Caudate nucleus (tissue), 63 donors: ENCODE measurements at places on chromosomes 12 and 14.

DNA sequence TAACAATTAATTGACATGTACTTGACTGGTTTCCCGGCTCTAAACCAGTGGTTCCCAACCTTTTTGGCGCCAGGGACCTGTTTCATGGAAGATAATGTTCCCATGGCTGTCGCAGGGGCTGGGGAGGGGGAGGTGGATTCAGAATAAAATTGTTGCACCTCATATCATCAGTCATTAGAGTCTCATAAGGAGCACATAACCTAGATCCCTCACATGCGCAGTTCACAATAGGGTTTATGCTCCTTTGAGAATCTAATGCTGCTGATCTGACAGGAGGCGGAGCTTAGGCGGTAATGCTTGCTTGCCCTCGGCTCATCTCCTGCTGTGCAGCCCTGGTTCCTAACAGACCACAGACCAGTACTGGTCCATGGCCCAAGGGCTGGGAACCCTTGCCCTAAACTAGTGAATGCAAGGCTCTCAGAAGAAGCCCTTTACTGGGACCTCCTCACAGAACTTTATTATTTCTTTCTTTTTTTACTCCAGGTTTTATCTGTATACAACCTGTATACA, 86.4 kb upstream of the SINHCAF start:
- DNase-seq, result no peak

GRCh38 chr12:42484996-42485395, 104.5 kb downstream of the PRICKLE1 start:
- DNase-seq, result no peak

- no peak for DNase-seq
These were observed 48.2 kb upstream of the MANSC4 start for GRCh38 chr12:27828196-27828595.

GRCh38 chr14:65966188-65966587, 520.0 kb upstream of the CCDC196 start:
- no peak for DNase-seq

DNA sequence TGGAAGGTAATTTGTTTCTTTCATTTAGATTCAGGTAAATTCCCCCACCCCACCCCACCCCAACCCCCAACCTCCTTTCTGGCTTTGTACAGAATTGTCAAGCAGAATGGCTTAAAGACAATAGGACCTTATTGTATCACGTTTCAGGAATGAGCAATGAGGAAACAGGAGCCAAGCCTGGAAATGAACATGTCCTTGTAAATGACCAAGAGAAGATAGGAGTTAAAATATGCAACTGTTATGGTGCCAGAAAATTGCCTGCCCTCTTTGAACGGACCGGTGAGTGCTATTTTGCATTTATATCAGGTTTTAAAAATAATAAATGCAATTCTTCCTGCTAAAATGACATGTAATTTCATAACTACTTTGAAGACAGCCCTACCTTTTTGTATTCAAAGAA, 141.6 kb upstream of the PELI2 start:
- no peak for DNase-seq

DNA sequence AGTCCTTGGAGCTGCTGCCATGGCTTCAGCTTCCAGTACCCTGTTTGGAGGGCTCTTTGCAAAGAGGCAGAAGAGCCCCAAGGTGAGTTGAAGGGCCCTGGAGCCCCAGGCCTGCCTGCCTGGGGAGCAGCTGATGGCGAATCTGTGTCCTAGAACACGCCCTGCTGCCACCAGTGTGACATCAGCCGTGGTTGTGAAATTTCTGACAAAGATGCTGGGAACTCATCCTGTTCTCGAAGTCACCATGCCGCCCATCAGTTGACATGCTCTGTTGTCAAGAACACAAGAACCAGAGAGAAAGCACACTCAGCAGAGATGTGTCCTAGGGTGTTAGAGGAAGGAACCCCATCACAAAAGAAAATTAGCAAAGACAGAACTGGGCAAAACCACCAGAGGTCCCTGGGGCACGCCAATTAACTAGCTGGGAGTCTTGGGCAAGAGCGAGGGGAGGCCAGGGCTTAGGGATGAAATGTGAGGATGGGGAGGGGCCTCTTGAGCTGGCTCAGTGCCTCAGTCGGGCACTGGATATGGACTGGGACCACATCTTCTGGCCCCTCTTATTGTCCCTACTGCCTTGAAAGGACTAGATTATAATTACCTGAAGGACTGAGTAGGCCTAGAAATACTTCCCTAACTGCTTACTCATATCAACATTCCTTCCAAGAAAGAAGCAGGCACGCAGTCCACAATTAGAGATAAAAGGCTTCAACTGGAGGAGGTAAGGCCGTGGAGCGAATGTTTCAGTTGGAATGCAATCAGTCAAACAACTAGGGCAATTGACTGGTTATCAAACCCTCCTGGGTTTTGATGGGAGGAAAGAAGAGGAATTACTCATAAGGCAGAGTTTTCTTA, 163.1 kb downstream of the CACNA1C start:
- DNase-seq, result no peak

- DNase-seq, result no peak
These were observed 62.8 kb upstream of the CCDC91 start for GRCh38 chr12:28127455-28127854.

GRCh38 chr12:43357141-43357540, 194.9 kb downstream of the ADAMTS20 start:
- DNase-seq, result no peak

- no peak for DNase-seq
These were observed 24.6 kb downstream of the TMEM19 start for GRCh38 chr12:71710276-71711125.

DNA sequence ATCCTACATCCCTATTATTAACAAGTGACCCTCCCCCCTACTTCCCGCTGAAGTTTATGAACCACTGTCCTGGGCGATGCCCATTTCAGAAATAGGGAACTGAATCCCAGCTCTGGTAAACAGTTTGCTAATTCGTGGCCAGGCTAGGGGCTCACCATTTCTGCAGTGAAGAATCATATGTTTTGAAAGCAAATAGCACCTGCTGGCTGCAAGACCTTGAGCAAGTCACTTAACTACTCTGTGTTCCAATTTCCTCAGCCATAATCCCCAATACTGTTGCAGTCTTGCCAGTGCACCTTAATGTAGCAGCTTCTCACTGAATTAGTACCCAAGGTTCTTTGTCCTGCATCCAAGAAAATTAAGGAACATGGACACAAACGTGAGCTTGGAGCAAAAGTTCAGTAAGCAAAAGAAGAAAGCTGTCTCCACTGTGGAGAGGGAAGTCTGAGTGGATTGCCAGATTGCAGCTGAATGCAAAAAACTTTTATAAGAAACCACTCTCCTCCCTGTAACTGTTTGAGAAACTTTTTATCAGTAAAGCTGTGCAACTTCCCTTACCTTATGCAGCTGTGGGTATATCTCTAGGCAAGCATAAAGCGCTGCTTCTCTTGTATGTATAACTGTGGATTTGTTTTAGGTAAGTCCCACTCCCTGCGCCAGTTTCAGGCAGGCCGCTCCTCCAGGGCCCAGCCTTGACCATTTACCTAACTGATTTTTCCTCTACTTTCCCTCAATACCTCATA, 824 bp downstream of the OAS1 start:
- no peak for DNase-seq

DNA sequence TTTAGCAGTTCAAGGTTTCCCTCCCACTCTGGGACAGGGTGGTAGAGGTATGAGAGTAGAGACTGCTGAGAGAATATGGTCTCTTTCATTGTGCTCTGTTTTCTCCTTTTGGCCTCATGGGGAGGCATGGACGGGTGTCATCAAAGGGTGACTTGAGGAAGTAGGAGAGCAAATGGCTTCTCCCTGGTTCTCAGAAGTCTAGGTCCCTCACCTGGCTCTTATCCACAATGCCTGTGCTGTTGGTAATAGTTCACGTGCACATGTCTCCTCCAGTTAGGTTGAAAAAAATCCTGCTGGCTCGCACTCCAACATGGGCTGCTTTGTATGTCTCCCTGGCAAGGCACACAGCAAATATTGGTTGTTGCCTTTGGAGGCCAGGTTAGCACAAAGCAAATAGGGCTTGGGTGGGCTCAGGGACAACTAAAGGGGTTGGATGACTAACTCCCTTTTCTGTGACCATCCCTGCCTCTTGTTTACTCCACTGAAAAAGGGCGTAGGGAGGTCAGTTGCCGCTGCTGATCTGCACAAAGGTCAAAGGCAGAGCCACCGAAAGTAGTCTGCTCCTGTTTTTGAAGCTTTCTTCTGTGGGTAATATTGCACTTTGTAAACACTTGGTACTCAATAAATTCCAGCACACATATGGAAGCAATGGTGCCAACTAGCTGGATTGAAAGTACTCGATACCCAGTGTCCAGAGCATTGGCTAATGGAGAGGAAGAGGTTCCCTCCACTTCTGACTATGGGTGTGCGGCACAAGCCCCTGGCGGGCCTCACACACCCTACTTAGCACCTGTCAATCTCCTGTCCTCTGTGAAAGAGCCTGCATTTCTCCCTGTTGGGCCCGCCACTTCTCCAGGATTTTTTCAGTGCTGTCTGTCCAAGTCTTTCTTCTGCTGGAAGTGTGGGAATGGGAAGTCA, 121.8 kb downstream of the SLC38A6 start:
- no peak for DNase-seq

GRCh38 chr12:121776190-121777098, 17.0 kb downstream of the RHOF start:
- DNase-seq, result peak; percentile 27

DNA sequence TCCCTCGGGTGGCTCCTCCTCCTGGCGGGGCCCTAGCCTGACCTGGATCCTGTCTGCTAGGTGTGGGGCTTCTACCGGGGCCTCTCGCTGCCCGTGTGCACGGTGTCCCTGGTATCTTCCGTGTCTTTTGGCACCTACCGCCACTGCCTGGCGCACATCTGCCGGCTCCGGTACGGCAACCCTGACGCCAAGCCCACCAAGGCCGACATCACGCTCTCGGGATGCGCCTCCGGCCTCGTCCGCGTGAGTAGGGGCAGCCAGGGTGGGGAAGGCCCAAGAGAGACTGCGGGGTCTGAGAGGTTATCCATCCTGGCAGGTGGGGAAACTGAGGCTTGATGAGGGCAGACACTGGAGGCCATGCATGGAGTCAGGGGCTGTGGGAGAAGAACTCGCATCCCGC, 4.0 kb downstream of the SLC25A47 start:
- DNase-seq, result no peak

GRCh38 chr14:71021347-71022011, 114.2 kb downstream of the PCNX1 start:
- DNase-seq, result no peak

GRCh38 chr12:11654338-11654737, 4.9 kb downstream of the ETV6 start:
- no peak for DNase-seq

DNA sequence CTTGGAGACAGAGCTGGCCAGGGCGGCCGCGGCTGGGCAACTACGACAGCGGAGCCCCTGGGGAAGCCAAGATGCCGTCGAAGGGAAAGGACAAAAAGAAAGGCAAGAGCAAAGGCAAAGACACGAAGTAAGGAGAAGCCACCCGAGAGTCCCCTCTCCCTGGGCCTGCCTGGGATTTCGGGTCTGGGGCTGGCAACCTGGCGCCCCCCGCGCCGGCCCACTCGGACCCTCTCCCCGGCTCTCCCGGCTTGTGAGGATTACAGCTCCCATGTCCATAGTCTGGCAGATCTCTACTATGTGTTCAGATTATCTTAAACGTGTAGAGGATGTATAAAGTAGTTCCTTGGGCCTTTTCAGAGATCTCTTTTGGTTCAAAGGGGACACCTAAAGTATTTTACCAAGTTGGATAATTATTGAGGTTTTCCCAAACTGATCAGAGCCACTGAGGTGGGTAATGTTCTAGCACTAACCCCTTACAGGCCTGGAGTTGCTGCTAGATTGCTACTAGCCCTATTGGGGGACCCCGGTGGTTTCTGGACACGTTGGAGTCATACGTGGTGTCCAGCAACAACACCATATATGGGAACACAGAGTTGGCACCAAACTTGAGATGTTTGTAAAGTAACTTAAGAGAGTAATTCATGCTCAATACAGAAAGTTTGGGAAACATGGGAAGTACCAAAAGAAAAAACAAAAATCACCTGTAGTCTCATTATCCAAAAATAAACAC, 424 bp downstream of the BBOF1 start:
- no peak for DNase-seq

DNA sequence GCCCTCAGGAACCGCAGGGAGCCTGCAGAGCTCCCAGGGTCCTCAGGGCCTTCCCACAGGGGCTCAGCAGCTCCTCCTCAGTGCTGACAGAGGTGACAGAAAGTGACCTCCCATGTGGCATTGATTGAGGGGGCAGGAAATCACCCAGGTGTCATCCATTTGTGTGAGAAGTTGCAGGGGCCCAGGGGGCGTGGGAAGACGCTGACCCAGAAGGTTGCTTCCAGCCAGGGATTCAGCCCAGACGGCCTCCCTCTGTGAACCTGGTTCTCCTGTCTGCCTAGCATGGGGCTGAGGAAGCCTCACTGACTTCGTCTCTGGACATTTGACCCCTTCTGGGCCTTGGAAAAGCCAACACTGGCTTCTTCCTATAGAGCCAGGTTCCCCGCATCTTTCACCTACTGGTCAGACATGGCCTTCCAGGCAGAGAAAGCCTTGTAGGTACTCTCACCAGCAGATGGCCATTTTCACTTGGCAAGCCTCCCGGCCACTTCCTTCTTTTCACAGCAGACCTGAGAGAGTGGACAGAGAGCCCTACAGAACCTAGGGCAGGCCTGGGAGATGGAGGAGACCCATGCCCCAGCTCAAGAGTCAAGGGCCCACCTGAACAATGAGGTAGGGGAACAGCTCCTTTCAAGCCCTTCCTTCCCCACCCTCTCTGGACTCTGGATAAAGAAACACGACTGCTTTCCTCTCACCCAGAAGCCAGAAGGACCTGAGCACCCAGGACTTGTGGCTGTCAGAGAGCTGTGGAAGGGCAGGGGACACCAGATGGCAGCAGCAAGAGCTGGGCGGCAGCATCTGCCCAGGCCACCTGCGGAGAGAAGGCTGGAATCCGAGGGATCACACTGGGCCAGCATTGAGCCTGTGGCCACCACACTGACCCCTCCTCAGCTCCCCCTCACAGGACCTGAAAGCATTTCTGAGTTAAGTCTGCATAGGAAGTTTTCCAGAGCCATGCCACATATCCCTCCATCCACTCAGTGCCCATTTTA, 377.8 kb downstream of the DPF3 start:
- no peak for DNase-seq

- DNase-seq, result no peak
These were observed 679 bp downstream of the BDKRB2 start for GRCh38 chr14:96205059-96205977.

DNA sequence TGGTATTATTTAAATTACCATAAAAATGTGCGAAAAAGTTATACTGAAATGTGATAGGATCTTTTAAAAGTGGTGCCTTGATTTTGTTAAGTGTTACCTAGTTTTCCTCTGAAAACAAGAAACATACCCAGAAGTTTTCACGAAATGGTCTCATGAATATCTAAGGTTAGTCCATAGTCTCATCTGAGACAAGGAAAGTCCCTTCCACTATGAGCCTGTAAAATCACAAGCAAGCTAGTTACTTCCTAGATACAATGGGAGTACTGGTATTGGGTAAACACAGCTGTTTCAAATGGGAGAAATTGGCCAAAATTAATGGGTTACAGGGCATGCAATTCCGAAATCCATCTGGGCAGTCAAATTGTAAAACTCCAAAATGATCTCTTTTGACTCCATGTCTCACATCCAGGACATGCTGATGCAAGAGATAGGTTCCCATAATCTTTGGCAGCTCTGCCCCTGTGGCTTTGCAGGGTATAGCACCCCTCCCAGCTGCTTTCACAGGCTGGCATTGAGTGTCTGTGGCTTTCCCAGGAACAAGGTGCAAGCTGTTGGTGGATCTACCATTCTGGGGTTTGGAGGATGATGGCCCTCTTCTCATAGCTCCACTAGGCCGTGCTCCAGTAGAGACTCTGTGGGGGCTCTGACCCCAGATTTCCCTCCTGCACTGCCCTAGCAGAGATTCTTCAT, 271.4 kb downstream of the NAV3 start:
- no peak for DNase-seq
